ENCODE measurements at places on chromosomes 16 and 17. TPM values are rescaled to one million over a fixed set of nuclear protein-coding genes. Genes with fewer than 3 reads are reported as not detected.
A peak's percentile ranks its signal among the peaks of the same experiment; 100 is the strongest.

DNA sequence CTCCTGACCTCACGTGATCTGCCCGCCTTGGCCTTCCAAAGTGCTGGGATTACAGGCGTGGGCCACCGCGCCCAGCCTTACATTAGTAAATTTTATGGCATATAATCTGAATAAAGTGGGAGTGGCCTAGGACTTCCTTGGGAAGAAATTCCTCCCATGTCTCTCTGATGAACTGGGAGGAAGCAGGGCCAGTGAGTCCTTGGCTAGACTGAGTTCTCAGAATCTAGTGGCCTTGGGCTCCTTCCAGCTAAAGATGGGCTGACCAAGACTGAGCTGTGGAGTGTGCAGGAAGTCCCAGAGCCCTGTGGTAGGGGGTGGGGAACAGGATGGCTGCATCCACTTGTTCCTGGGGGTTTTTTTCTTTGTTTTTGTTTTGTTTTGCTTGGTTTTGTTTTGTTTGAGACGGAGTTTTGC is 10.0 kb upstream of the NAGLU start:
- peak; percentile 58 for DNase-seq
- H3K4me1 ChIP-seq: peaks cover 74% of the 10 kb centered on the region
- H3K36me3 ChIP-seq: peaks cover 16% of the 10 kb centered on the region
- H3K27ac ChIP-seq: peak overlapping the region; percentile 87

DNA sequence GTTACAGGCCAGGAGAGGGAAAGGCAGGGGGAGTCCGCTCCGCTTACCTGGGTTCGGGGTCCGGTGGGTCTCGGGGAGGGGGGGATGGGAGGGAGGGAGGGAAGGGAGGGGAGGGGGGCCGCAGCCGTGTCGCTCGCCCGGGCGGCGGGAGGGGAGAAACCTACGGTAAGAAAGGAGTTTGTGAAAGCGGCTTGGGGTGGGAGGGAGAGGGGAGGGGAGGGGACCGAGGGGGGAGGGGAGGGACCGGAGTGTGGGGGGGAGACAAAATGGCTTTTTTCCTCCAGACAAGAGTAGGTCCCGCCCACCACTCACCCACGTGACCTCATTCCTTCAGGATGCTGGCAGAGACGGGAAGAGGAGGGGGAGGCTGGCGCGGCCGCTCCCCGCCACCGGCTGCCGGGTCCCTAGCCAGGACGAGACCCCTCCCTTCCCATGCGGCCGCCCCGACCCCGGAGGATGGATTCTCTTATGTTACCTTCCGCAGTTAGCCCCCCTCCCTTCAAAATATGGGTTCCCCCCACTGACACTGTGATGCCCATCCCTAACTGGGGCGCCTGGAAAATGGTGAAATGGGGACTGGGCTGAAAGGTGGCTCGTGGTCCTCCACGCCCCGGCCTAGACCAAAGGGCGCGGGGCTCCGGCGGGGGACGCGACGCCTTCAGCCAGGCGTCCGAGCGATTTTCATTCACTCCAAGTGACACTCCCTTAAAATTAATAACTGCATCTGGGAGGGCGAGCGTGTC is at the start of gene PCGF2:
PCGF2 (minus strand) TSS at position 188 of the 743 bp plus-strand sequence. CDS start 7,934 bp downstream, outside the sequence.
- H3K4me3 ChIP-seq: peak within 1 kb of the TSS; percentile 96
- peaks cover 5% of the 10 kb centered on the region for H3K27me3 ChIP-seq

- H3K27me3 ChIP-seq: peaks cover 1% of the 10 kb centered on the region
- no peak overlapping the region for H3K27ac ChIP-seq
- peaks cover 26% of the 10 kb centered on the region for H3K36me3 ChIP-seq
- H3K4me3 ChIP-seq: no peak overlapping the region
These were observed 35.2 kb downstream of the ZNF750 start for GRCh38 chr17:82804442-82805191.

- 0 out of 2 replicates have a peak, but pooled peaks cover 4% of the 10 kb centered on the region for H3K36me3 ChIP-seq
- no peak overlapping the region for H3K27ac ChIP-seq
- no peak for DNase-seq
- H3K27me3 ChIP-seq: no peaks in the 10 kb centered on the region
- H3K4me1 ChIP-seq: no peaks in the 10 kb centered on the region
These were observed 50.0 kb downstream of the KCNJ18 start for GRCh38 chr17:21742326-21742725.

DNA sequence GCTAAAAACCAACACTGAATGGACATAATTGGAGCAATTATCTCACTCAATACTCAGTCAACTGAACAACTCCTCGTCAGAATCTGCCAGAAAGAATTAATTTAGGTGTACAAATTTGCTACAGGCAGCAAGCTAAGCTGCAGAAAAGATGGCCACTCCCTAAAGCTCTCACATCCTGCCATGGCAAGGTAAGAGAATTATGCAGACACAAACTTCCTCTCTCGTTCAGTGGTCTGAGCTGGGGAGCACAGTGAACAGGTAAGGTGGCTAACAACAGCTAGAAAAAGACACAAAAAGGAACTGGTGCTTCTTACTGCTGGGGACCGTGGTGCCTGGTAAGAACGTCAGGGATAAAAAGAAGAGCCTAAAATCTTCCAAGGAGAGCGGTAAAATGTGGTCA is 74.9 kb upstream of the BCAR1 start:
- no peak for DNase-seq
- H3K4me1 ChIP-seq: peaks cover 45% of the 10 kb centered on the region
- peaks cover 11% of the 10 kb centered on the region for H3K36me3 ChIP-seq

- H3K27ac ChIP-seq: no peak overlapping the region
- peaks cover 9% of the 10 kb centered on the region for H3K36me3 ChIP-seq
- no peak for DNase-seq
- no peaks in the 10 kb centered on the region for H3K4me1 ChIP-seq
- H3K27me3 ChIP-seq: no peaks in the 10 kb centered on the region
These were observed 2.8 kb downstream of the DNASE1L2 start for GRCh38 chr16:2238838-2239675.

DNA sequence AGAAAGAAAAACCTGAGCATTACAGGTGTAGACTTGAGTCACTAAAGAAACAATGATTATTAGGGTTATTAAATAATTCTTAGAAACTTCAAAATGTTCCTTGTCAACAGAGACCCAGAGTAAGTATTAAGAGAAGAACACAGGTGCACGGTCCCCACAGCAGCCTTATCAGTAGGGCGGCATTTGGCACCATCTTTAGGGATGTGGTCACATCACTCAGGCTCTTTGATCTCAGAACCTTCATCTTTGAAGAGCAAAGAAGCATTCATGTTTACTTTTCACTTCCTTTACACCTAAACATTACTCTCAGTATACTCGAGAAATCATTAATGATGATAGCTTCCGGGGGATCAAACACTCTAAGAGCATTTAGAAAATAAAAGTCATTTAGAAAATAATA is 928.7 kb downstream of the KCNJ2 start:
- no peak overlapping the region for H3K27ac ChIP-seq
- no peak for DNase-seq
- no peaks in the 10 kb centered on the region for H3K36me3 ChIP-seq
- H3K27me3 ChIP-seq: peaks cover 11% of the 10 kb centered on the region

GRCh38 chr17:37247825-37248224 is 128.0 kb upstream of the C17orf78 start:
- DNase-seq: no peak
- peaks cover 24% of the 10 kb centered on the region for H3K36me3 ChIP-seq
- no peaks in the 10 kb centered on the region for H3K27me3 ChIP-seq

DNA sequence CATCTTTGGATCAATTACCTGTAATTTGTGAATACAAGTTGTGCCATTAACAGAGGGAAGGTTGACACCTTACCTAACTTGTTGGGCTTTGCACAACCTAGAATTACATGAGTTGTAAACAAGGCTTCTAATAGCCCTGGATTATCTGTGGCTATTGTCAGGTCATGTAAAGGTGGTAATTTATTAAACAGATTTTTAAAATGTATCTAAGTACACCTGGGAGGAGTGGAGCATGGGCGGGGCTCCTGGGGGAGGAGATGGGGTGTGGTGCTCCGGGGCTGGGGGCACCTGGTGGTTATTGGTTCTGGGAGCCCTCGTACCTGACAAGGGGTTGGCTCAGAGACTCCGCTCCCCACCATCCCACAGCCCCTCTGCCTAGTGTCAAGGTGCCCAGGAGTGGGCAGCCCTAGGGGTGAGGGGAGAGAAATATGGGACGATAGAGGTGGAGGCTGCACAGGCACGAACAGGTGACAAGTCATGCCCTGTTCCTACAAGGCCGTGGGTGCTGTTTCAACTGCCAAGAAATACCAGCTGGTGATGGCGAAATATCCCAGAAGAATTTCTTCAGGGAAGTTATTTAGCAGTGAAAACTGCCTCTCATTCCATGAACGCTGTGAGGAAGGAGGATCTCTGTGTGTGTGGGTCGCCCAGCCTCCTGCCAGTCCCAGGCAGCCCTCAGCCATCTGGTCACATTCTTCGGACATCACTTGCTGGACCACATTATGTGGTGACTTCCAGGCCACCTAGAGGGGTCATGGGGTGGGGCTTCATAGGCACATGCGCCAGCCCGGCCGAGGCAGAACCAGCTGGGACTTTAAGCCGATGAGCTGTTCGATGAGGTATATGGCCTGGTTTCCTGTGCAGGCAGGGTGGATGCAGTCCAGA is 55.5 kb upstream of the IRX3 start:
- no peaks in the 10 kb centered on the region for H3K36me3 ChIP-seq
- no peak overlapping the region for H3K27ac ChIP-seq
- peaks cover 13% of the 10 kb centered on the region for H3K4me1 ChIP-seq
- peaks cover 6% of the 10 kb centered on the region for H3K27me3 ChIP-seq

GRCh38 chr16:26688699-26689098 is 378.0 kb upstream of the C16orf82 start:
- H3K4me1 ChIP-seq: no peaks in the 10 kb centered on the region
- peaks cover 3% of the 10 kb centered on the region for H3K27me3 ChIP-seq
- H3K27ac ChIP-seq: no peak overlapping the region
- no peak for DNase-seq

DNA sequence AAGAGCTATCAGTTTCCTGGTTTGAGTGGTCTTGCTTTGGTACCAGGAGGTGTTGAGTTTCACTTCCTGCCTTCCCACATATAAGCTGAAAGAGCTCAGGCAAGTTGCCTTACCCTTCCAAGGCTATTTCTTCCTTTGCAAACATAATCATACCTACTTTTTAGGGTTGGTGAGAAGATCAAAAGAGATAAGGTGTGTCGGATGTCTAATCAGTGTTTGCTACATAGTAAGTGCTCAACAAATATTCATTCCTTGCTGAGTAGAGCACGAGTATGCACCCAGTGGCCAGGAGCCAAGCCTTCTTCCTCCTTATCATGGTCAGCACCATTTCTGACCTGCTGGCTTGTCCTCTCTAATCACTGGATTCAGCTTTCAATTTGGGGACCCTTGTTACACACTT is 12.7 kb upstream of the TMEM98 start:
- H3K4me3 ChIP-seq: no peak overlapping the region
- H3K4me1 ChIP-seq: peaks cover 10% of the 10 kb centered on the region
- H3K27me3 ChIP-seq: peaks cover 4% of the 10 kb centered on the region
- no peaks in the 10 kb centered on the region for H3K36me3 ChIP-seq
- no peak overlapping the region for H3K27ac ChIP-seq
- no peak for DNase-seq

GRCh38 chr17:50096092-50096491 is 941 bp downstream of the PDK2 start:
- H3K27ac ChIP-seq: peak overlapping the region; percentile 84
- peak overlapping the region; percentile 90 for H3K4me3 ChIP-seq
- DNase-seq: no peak
- peaks cover 52% of the 10 kb centered on the region for H3K4me1 ChIP-seq
- peaks cover 4% of the 10 kb centered on the region for H3K36me3 ChIP-seq

DNA sequence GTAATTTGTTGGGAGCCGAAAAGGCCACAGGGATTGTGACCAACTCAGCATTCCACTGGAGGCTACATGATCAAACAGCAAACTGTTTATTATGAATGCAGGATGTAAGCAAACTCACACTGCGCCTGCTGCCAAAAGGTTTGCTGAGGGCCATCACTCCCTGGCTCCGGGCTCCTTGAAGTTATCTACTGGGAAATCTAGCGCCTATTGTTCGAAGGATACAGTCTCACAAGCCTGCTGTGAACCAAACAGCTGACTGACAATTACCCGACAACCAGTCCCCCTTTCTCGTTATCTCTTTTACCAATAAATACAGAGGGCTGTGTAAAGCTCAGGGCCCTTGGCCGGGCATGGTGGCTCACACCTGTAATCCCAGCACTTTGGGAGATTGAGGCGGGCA is 52.5 kb downstream of the BCL7C start:
- peaks cover 29% of the 10 kb centered on the region for H3K4me1 ChIP-seq
- no peak for DNase-seq
- H3K36me3 ChIP-seq: no peaks in the 10 kb centered on the region
- H3K4me3 ChIP-seq: no peak overlapping the region

GRCh38 chr16:15808071-15808470 is 48.8 kb downstream of the MYH11 start:
- no peak overlapping the region for H3K4me3 ChIP-seq
- DNase-seq: no peak
- H3K27me3 ChIP-seq: peaks cover 48% of the 10 kb centered on the region

DNA sequence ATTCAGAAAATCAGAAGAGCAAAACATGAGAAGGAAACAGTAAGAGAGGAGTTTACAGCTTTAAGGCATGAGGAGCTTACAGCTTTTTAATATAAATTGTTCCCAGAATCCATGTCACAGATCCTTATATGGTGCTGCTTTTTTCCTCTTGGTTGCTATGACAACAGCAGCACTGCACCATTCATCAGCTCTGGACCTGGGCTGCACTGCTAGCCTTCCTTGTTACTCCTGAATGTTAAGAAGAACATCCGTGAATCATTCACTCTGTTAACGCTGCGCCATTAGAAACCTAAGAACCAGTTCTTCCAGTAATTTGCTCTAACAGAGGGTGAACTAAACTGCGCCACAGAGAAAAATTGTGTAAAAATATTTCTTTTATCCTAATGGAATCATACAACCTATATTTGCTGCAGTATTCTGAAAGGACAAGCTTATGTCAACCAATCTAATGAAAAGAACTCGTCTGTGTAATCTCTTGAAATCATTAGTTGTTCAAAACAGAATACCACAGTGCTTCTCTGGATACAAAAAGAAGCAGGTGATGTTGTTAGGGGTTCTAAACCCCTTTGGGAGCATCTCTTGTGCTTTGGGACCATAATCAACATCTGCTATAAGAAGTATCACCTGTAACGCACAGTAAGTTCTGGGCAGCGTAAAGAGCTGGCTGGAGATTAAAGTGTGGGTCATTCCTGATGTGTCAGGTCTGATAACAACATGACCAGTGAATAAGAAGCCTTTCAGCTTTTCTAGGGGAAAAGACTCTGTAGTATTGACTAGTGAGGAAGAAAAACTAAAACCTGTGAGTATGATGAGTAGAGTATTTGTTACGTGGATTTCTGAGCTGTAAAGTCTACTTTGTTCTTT is 151.2 kb downstream of the TANC2 start:
- no peaks in the 10 kb centered on the region for H3K36me3 ChIP-seq
- no peaks in the 10 kb centered on the region for H3K27me3 ChIP-seq
- peak overlapping the region; percentile 62 for H3K27ac ChIP-seq
- no peak overlapping the region for H3K4me3 ChIP-seq

The ABCA6 gene
- not detected for total RNA-seq

The TMEM106A gene
- total RNA-seq: 17.5 TPM

The IL32 gene
- total RNA-seq: 1.5 TPM

The CTRB1 gene
- not detected for total RNA-seq

The OVCA2 gene
- 41.1 TPM for total RNA-seq

The PPP1R27 gene
- not detected for total RNA-seq

The EME1 gene
- total RNA-seq: 2.3 TPM

The C16orf46 gene
- 0.70 TPM for total RNA-seq
